ENCODE measurements at places on chromosomes 11 and 22.

DNA sequence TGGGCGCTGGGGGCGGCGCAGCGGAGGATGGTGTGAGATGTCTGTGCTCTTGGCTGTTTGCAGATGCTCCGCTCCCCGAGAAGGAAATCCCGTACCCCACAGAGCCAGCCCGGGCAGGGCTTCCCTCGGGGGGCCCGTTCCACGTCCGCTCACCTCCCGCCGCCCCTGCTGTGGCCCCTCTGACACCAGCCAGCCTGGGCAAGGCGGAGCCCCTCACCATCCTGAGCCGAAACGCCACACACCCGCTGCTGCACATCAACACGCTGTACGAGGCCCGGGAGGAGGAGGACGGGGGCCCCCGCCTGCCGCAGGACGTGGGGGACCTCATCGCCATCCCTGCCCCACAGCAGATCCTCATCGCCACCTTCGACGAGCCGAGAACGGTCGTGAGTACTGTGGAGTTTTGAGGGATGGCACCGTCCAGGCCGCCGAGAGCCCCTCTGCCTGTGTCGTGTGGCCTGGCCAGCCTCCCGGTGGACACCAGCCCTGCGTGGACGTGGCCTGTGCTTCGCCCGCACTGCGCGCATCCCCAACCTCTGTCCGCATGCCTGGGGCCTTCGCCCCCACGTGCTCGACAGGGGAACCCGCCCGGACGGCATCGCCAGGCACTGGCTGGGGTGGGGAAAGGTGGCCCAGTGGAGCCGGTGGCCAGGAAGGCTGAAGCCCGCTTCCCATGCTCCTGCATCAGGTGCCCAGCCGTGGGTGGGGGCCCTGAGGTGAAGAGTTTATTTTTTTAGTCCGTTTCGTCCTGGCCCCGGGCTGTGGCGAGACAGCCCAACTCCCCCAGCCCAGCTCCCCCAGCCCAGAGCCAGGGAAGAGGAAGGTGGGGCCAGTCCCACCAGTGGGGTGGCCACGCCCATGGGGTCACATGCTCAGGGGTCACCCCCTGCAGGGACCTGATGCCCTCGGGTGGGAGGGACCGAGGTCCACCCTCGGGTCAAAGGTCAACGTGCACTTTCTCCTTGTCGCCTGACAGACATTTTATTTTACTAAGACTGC, 6.5 kb upstream of the TRABD start:
- DNase-seq = no peak

DNA sequence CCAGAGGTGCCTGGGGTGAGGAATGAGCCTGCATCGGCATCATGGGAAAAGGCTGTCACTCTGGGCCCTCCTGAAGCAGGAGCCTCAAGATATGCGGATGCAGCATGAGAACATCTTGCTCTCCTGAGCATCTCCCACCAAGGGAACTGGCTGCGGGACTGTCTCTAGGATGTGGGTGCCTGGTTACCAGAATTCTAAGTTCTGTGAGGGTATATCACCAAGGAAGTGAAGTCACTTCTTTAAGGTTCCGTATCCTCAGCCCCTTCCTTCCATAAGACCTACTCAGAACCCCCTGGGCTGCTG, 86.9 kb downstream of the GGTLC2 start:
- no peak for DNase-seq

DNA sequence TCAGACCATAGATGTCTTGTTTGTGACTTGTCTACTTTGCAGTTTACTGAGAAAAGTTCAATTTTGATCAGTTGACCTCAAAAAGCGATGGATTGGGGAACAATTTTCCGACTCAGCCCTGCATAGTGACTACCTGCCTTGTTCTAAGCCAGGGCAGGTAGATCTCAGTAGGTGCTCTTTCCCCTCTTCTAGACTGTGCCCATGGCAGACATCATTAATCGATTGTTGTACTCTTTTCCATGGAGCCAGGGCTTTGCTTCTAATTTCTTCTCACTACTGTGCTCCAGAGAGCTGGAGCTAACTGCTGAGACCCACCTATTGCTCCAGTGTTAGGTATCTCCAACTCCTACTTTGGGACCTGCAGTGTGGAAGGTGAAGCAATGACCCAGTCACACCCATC, 9.9 kb downstream of the RAB36 start:
- no peak for DNase-seq

GRCh38 chr11:1853376-1854131, 670 bp downstream of the LSP1 start:
- no peak for DNase-seq

GRCh38 chr22:20852076-20852475, 6.5 kb downstream of the PI4KA start:
- DNase-seq = no peak

DNA sequence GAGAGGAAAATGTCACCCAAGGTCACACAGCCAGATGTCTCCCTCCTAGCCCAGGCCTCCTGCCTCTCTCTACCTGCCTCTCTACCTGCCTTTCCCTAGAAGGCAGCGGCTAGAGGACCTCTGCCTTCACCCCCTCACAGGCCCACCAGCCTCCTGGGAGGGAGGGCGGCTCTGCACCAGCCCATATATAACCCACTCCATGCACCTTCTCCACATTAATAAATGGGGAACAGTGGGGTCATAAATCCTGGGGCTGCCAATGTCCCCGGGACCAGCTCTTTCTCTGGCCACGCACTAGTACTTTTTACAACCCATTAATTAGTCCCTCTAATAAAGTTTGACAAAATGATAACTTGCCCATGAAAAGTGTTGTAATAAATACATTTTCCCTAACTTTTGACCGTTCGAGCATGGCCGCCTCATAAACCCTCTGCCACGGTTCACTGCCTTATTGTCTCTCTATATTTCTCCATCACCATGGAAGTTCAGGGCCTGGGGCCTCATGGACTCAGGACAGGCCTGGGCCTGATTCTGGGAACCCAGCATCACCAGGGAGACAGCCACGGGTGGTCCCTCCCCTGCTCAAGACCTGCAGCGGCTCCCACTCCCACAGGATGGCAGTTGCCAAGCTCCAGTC, 102.1 kb downstream of the MN1 start:
- DNase-seq = no peak

GRCh38 chr11:111472228-111472627, 40.0 kb downstream of the BTG4 start:
- DNase-seq = no peak

- no peak for DNase-seq
These were observed 18.2 kb downstream of the SLC5A4 start for GRCh38 chr22:32236970-32237369.

DNA sequence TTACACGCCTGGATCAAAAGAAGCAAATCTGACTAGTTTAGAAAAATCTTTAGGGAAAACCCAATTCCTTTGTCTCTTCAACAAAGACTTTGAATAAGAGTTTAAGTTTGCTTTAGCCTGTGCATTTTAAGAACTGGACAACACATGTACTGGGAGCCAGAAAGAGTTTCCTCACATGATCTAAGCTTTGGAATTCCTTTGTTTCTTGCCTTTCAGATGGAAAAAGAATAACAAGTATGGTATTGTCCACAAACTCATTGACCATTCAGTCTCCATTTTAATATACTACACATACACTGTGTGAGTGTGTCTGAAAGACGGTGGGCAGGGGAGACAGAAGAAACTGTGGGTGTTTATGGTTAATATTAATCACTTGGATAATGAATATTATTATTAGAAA, 205.6 kb downstream of the MAML2 start:
- DNase-seq = peak; percentile 19

DNA sequence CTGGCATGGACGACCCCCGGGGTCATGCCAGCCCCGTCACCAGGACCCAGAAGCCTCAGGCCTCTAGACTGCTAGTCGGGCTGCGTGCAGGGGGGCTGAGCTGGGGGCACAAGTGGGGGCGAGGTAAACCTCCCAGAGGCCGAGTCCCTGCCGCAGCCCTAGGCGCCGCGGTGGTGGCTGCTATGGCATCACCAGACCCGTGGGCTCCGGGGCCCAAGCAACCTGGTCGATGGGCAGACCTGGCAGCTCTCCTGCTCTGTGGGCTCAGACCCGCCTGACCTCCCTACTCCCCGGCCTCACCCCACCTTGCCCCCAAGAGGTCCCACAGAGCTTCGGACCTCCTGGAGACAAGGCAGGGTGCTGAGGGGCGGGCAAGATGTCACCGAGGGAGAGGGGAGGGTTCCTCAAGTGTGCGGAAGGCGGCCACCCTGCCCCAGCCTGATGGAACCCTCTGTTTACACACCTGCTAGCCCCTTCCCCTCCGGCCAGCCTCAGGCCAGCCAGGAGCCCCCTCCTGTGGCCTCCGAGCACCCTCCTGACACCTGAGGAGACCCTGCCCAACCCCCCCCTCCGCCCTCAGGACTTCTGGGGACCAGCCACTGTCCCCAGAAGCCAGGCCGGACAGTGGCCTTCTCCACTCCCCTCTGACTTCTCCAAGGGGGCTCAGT, 9.4 kb downstream of the IGF2 start:
- no peak for DNase-seq

GRCh38 chr11:114200351-114201133, 95.7 kb upstream of the NNMT start:
- no peak for DNase-seq

- DNase-seq = no peak
These were observed 4.2 kb downstream of the RAB3IL1 start for GRCh38 chr11:61912991-61913698.

GRCh38 chr11:5364214-5364613, 12.9 kb downstream of the OR51B6 start:
- DNase-seq = no peak

- DNase-seq = no peak
These were observed 360.0 kb downstream of the OPCML start for GRCh38 chr11:133172349-133172748.

DNA sequence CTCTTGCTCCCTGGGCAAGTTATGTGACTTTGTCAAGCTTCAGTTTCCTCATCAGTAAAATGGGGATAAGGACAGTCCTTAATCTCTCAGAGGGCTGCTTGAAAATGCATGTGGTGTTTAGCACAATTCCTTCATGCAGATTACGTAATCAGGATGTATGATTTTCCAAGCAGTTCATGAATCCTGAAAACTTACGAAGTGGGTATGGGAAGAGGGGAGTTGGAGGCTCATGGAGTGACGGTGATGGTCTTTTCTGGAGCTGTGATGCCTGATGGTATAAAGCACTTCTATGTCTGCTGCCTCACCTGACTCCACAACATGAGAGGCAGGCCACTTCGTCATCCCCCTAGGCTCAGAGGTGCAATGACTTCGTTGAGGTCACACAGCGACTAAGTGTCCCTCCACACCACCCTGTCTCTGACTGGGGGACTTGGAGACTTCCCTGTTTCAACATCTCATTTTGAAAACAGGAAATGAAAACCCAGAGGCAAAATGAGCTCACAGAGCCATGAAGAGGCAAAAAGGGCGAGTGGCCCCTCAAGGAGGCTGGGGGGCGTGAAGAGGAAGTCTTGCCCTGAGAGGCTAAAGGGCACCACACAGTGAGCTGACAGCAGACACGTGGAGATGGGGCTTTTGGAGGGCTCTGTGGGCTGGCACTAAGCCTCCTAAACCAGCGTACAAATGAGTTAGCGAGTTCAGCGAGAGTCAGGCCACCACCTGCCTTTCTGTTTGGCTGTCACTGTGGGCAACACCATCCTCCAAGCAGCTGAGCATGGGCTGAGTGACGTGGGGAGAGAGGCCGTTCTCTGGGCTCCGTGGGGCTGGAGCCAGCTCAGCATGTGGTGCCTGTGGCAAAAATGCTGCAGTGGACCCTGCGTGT, 10.1 kb downstream of the MCM5 start:
- no peak for DNase-seq

GRCh38 chr11:117891362-117891761, 14.9 kb upstream of the FXYD6 start:
- no peak for DNase-seq

DNA sequence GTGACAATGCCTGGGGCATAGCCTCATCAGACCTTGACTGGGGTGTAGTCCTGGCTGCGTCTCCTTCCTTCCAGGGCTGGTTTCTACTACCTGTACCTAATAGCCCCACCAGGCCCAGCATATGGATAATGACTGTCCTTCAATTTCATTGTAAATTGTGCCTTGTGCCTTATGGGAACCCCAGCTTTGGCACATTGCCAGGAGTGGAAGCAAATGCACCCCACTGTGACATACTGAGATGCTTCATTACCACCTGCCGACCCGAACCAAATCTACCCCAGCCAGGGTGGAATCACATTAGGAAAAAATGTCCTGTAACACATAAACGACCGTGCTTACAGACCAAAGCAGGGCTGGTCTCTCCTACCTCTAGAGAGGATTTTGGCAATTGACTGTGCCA, 7.3 kb downstream of the TOP3B start:
- no peak for DNase-seq
